ENCODE measurements at places on chromosomes 13 and 19. TPM values are rescaled to one million over a fixed set of nuclear protein-coding genes. Genes with fewer than 3 reads are reported as not detected.
A peak's percentile ranks its signal among the peaks of the same experiment; 100 is the strongest.

GRCh38 chr13:84086847-84087162 lies 204.5 kb upstream of the SLITRK1 start:
- H3K4me1 ChIP-seq, result no peaks in the 10 kb centered on the region
- no peaks in the 10 kb centered on the region for H3K27me3 ChIP-seq
- DNase-seq, result no peak

DNA sequence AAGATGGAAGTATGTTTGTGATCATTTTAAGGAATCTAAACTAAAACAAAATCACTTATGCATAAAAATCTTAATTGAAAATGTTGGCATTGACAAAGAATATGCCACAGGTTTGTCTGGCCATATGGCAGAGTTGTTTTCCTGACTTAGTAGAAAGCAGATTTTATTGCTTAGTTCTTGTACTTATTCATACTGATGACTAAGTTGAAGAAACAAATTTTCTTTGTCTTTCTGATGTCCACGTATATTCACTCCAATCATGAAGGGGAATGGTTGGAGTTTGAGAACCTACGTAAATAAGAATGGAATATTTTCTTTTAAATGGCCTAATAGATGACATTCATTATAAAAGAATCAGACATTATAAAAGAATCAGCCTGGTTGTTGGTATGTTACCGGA lies 8.0 kb upstream of the GPC6 start:
- DNase-seq, result no peak
- H3K36me3 ChIP-seq, result no peaks in the 10 kb centered on the region
- H3K4me3 ChIP-seq, result no peak overlapping the region
- no peaks in the 10 kb centered on the region for H3K4me1 ChIP-seq
- no peak overlapping the region for H3K27ac ChIP-seq

DNA sequence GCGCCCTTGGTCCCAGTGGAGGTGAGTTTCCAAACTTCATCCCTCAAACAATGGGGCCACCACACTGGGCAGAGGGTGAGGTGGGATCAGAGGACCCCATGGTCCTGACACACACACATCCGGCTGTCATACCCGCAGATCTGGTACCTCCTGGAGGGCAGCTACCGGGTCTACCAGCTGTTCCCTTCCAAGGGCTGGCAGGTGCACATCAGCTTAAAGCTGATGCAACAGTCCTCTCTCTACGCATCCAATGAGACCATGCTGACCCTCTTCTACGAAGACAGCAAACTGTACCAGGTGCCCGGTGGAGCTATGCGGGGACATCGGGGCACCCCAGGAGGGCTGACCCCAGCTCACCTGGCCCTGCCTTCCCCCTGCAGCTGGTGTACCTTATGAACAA lies 14.0 kb upstream of the PSMD8 start:
- no peak overlapping the region for H3K27ac ChIP-seq
- peaks cover 21% of the 10 kb centered on the region for H3K4me1 ChIP-seq
- no peak overlapping the region for H3K4me3 ChIP-seq
- H3K36me3 ChIP-seq, result no peaks in the 10 kb centered on the region
- peaks cover 54% of the 10 kb centered on the region for H3K27me3 ChIP-seq

DNA sequence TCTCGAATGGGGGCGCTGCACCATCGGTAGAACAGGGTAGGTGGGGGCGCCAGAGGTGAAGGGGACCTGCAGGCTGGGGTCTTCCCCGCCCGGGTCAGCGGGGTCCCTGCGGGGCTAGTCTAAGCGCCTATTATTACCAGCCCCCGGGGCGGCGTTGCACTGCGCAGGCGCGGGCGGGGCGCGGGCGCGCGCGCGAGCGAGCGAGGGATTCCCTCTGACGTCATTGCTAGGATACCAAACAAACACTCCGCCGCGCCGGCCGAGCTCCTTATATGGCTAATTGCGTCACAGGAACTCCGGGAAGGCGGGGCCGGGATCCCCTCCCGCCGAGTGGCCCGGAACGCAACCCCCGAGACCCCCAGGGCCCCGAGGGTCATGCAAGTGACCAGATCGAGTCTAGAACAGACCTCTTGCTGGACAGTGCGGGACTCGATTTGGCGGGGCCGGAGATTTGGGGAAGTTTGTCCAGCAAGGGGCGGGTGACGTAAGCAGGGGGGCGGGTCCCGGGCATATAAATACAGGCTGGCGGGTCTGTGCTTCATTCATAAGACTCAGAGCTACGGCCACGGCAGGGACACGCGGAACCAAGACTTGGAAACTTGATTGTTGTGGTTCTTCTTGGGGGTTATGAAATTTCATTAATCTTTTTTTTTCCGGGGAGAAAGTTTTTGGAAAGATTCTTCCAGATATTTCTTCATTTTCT lies at the start of gene FOSB:
FOSB (plus strand) TSS at position 541 of the 703 bp plus-strand sequence. CDS start 591 bp downstream, outside the sequence.
- peak within 1 kb of the TSS; percentile 96 for H3K27ac ChIP-seq
- H3K27me3 ChIP-seq, result peaks cover 12% of the 10 kb centered on the region
- peaks cover 32% of the 10 kb centered on the region for H3K4me1 ChIP-seq
- DNase-seq, result peak; percentile 94

- no peak overlapping the region for H3K27ac ChIP-seq
- no peaks in the 10 kb centered on the region for H3K27me3 ChIP-seq
- H3K36me3 ChIP-seq, result no peaks in the 10 kb centered on the region
- no peaks in the 10 kb centered on the region for H3K4me1 ChIP-seq
- no peak for DNase-seq
These were observed 179.7 kb downstream of the STK24 start for GRCh38 chr13:98397221-98397620.

CD79A gene
- total RNA-seq, result 8.2 TPM

GIPR gene
- 10.1 TPM for total RNA-seq

- DNase-seq, result no peak
- no peaks in the 10 kb centered on the region for H3K27me3 ChIP-seq
- no peaks in the 10 kb centered on the region for H3K36me3 ChIP-seq
- no peaks in the 10 kb centered on the region for H3K4me1 ChIP-seq
- H3K4me3 ChIP-seq, result no peak overlapping the region
- H3K27ac ChIP-seq, result no peak overlapping the region
These were observed 30.3 kb upstream of the CACTIN start for GRCh38 chr19:3656747-3657394.

ZNF430 gene
- 3.2 TPM for total RNA-seq

DNA sequence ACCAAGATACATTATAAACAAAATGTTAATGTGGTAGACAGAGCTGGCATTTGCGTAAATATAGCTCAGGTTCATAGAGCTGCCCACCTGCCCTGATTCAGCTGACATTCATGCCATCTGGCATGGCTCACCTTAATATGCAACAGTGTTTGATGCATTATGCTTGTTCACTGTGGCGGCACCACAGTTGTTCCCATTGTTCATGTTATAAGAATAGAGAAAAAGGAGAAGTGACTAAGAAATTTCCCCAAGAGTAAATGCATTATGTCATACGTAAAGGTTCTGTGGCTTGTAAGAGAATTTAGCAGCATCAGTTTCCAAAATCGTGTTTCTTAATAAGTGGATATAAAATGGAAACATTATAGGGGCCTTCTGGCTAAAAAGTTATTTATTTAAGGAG lies 4.5 kb downstream of the CCNA1 start:
- no peak overlapping the region for H3K4me3 ChIP-seq
- no peak for DNase-seq
- H3K27me3 ChIP-seq, result peaks cover 12% of the 10 kb centered on the region
- H3K27ac ChIP-seq, result no peak overlapping the region
- no peaks in the 10 kb centered on the region for H3K4me1 ChIP-seq

SERPINE3 gene
- total RNA-seq, result not detected

DNA sequence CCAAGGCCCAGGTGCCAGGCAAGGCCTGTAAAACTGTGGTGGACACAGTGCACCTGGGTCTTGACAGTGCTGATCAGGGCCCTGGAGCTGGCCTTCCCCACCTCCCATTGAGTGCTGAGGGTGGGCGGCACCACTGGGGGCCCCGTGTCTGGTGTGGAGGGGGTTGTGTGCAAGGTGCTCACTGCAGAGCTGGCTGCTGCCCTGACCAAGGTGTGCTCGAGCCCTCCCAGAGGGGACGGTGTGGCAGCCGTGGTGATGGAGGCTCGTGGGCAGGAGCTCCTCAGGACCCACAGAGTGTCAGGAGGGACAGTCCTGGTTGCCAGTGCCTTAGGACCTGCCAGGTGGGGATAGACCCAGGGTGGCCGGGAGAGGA lies 23.0 kb downstream of the ATP4B start:
- H3K4me3 ChIP-seq, result no peak overlapping the region
- H3K27ac ChIP-seq, result no peak overlapping the region
- H3K4me1 ChIP-seq, result no peaks in the 10 kb centered on the region
- H3K36me3 ChIP-seq, result no peaks in the 10 kb centered on the region
- no peaks in the 10 kb centered on the region for H3K27me3 ChIP-seq

DNA sequence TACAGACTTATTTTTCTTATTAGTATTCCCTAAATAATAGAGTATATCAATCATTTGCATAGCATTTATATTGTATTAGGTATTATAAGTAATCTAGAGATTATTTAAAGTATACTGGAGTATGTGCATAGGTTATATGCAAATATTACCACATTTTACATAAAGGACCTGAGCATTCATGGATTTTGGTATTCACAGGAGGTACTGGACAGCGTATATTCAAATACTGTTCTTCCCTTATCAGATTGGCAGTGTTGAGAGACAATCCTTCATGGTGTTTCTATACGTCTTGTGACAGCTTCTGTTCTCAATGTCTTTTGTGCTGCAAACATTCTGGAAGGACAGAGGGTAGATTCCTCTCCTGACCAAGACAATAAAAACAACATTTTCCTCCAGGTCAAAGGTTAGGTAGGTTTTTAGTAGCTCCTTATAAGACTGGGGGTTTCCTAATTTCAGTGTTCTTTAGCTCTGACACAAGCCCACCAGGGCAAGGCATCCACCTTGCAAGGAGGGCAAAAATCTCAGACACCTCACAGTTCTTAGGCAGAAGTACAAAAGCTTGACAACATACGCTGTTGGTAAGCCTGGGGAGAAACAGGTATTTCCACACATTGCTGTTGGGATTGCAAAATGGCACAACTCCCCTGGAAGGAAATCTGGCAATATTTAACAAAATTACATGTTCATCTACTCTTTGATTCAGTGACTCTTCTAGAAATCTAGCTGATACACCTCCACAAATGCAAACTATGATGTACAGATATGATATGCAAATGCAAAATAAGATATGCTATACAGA lies 20.6 kb upstream of the PCCA start:
- no peaks in the 10 kb centered on the region for H3K27me3 ChIP-seq
- no peak overlapping the region for H3K27ac ChIP-seq
- H3K4me3 ChIP-seq, result no peak overlapping the region
- H3K4me1 ChIP-seq, result no peaks in the 10 kb centered on the region

GRCh38 chr13:48043789-48044503 lies 6.4 kb downstream of the NUDT15 start:
- H3K27me3 ChIP-seq, result no peaks in the 10 kb centered on the region
- peaks cover 53% of the 10 kb centered on the region for H3K4me1 ChIP-seq
- no peak overlapping the region for H3K4me3 ChIP-seq
- H3K36me3 ChIP-seq, result peaks cover 10% of the 10 kb centered on the region
- DNase-seq, result no peak

SIGLEC11 gene
- not detected for total RNA-seq

PSG4 gene
- total RNA-seq, result not detected

DNA sequence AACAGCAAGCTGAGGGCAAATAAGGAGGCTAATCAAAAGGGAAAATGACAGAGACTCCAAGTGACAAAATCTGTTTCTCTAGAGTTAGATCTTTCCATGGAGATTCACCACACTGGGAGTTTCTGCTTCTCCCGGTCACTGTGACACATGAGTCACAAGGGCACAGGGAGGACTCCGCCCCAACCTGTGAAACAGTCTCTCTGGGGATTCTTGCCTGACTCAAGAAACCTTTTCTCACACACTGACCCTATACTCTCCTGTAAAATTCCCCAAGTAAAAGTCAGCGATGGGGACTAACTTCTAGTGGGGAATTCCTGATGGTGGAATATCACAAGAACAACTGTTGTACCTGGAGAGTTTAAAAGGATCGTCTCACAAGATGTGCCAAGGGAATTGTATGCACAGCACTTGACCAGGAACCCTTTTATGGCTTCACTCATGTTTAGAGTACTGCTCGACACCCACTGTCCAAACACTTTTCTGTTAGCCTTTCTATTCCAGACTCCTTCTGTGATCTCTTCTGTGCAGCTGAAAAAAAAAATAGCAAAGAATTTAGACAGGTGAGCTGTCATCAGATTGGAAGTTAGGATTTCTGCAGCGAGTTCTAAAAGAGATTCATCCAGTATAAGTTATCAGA lies 46.8 kb upstream of the URAD start:
- no peak overlapping the region for H3K4me3 ChIP-seq
- H3K27ac ChIP-seq, result no peak overlapping the region
- DNase-seq, result peak; percentile 22
- H3K36me3 ChIP-seq, result no peaks in the 10 kb centered on the region
- H3K4me1 ChIP-seq, result no peaks in the 10 kb centered on the region
- no peaks in the 10 kb centered on the region for H3K27me3 ChIP-seq

- no peaks in the 10 kb centered on the region for H3K4me1 ChIP-seq
- H3K27ac ChIP-seq, result no peak overlapping the region
- H3K36me3 ChIP-seq, result no peaks in the 10 kb centered on the region
- H3K4me3 ChIP-seq, result no peak overlapping the region
- H3K27me3 ChIP-seq, result no peaks in the 10 kb centered on the region
These were observed 4.9 kb upstream of the N4BP2L1 start for GRCh38 chr13:32432856-32433255.

GRCh38 chr19:5074830-5075394 lies 106.0 kb downstream of the KDM4B start:
- no peak for DNase-seq
- no peaks in the 10 kb centered on the region for H3K27me3 ChIP-seq
- H3K36me3 ChIP-seq, result no peaks in the 10 kb centered on the region
- no peak overlapping the region for H3K4me3 ChIP-seq

DNA sequence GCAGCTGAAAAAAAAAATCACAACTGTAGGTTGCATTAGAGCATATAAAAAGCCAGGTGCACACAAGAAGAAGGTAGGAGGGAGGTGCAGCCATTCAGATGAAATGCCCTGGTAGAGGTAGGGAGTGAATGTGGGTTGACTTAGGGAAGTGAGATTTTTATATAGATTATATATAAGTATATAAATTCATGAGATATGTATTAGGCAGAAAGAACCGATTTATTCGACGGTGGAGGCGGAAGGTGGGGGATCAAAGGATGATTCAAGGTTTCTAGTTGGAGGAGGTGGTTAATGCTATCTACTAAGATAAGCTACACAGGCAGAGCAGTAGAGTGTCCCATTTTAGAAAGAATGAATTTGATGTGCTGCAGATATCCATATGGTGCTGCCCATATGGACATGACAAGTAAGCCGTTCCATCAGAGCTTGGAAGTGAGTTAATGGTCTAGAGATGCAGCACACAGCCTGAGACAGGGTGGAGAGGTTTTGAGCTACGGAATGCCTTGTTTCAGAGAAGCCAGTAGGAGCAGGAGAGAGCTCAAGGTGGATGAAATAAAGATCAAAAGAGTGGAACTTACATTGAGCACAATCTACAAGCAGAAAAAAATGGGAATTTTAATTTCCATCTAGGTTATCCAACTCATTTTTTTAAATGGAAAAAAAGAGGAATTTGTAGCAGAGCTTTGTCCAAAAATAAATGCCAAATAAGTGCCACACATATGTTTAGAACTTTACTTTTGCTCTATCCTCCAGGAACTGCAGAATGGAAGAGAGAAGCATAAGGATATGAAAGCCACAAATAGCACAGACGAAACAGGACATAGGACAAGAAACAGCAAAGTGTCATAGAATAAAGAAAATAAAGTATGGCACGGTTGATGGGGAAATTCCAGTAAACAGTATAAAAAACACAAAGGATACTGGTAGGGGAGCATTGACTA lies 177.3 kb downstream of the PCDH9 start:
- DNase-seq, result no peak
- H3K27ac ChIP-seq, result no peak overlapping the region
- no peaks in the 10 kb centered on the region for H3K27me3 ChIP-seq
- no peaks in the 10 kb centered on the region for H3K36me3 ChIP-seq
- H3K4me3 ChIP-seq, result no peak overlapping the region
